ENCODE measurements at places on chromosomes 6 and 20.
A peak's percentile ranks its signal among the peaks of the same experiment; 100 is the strongest.

DNA sequence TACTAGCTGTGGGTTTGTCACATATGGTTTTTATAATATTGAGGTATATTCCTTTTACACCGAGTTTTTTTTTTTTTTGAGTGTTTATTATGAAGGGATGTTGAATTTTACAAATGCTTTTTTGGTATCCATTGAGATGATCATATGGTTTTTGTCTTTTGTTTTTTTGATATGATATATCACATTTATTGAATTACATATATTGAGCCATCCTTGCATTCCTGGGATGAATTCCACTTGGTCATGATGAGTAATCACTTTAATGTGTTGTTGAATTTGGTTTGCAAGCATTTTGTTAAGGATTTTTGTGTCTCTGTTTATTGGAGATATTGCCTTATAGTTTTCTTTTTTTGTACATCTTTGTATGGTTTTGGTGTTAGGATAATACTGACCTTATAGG lies 3.3 kb upstream of the ZNF337 start:
- DNase-seq, result no peak

GRCh38 chr6:524803-525202 lies 132.1 kb downstream of the HUS1B start:
- DNase-seq, result no peak

GRCh38 chr20:10634211-10634610 lies 39.6 kb downstream of the JAG1 start:
- DNase-seq, result no peak

- DNase-seq, result no peak
Measured at GRCh38 chr20:38986663-38987062, 24.5 kb downstream of the DHX35 start.

- DNase-seq, result no peak
Measured at GRCh38 chr6:115902436-115902835, 158.3 kb downstream of the FRK start.

- DNase-seq, result no peak
Measured at GRCh38 chr6:92757925-92758324, 661.4 kb downstream of the EPHA7 start.

GRCh38 chr20:23488996-23489395 lies 1.9 kb upstream of the CST8 start:
- no peak for DNase-seq

DNA sequence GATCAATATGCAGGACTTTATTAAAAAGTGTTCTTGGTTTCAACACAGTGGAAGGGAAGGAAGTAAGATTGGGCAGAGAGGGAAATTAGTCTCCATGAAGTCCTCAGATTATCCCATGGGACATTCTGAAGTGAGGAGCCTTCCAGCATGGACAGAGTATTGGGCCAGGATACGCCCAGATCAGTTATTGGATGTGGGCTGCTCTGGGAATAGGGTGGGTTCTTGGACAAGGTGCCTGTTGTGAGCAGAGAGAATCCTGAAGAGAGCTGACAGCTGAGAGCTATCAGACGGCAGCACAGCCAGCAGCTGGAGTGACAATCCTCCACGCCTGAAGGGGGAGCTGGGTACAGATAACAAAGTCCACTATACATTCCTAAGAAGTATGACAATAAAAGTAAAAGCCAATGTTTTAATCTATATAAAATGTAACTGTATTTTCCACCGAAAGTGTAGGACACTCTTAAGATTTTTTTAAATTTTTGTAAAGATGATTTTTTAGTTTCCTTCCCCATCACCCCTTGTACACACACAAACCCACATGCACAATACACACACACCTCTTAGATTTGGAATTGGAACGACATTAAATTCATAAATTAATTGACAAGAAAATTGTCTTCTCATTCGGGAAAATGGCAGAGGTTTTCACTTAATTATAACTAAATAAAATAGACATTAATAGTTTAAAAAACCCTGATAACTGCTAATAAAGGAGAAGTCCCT lies 107.8 kb downstream of the FBXO5 start:
- no peak for DNase-seq

- DNase-seq, result no peak
Measured at GRCh38 chr6:74408844-74409243, 712.8 kb downstream of the CD109 start.

- no peak for DNase-seq
Measured at GRCh38 chr6:99185525-99185924, 163.9 kb downstream of the FAXC start.

DNA sequence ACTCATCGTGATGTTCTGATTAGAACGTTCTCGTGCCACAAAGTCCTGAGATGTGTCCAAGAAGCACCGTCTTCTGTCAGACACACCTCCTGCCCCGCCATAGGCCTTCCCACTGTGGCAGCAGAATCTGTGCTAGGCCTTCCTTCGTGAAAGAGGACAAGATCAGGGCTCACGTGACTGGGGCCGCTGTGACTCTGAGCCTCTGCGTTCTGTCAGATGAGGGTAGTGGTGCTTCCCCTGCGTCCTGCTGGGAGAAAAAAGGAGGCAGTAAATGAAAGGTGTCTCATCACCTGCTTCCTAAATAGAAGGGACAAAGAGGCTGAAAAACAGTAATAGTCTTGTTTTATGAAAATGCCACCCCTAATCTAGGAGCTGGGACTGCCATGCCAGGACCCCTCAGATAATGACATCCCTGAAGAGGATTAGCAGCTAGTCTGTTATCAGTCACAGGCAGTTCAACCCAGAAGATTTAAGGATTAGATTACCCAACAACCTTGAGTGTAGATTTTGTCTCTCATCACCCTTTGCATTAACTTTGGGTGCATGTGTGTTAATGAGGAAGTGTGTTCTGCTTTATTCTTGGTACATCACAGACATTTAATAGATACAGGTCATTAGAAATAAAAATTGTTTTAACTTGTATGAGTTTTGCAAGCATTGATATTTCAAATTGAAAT lies 4.1 kb downstream of the DNAJC5 start:
- DNase-seq, result no peak

- no peak for DNase-seq
Measured at GRCh38 chr6:114611696-114612095, 268.9 kb upstream of the HS3ST5 start.

DNA sequence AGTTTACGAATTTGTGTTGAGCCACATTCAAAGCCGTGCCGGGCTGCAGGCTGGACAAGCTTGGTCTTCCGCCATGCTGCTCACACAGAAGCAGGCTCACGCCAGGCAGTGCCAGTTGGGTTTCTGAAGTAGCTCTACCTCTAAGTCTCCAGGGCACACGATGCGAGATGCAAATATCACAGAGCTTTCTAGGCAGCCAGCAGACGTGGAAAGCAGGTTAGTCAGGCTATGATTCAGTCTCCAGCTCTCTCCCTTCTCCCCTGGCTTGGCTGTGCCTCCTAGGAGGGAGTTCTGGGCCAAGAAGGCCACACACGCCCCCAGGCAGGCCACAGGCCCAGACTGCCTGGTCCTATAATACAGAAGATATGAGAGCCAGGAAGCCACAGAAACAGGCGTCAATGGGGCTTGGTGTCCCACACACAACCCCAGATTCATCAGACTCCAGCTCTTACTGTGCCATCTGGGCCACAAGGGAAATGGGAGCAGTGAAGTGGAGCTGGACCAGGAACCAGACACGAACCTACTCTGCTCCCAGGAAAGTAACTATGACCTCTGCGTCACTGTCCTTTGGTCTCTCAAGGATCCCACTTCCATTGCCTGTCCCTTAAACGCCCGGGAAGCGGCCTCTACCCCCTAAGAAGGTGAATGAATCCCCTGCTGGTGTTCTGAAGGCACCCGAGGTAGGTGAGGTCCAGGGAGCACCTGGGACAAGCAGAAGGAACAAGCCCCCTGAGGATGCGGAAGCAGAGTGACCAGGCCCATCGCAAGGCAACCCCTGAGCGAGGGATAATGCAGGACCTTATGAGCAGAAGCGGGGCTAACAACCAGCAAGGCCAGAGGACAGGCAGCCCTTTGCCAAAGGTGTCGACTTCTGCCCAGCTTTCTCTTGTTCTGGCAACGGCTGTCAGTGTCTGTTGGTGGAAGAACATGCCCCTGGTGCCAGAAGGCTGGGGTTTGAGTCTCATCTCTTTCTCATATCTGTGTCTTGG lies 61.2 kb downstream of the GFOD1 start:
- no peak for DNase-seq

DNA sequence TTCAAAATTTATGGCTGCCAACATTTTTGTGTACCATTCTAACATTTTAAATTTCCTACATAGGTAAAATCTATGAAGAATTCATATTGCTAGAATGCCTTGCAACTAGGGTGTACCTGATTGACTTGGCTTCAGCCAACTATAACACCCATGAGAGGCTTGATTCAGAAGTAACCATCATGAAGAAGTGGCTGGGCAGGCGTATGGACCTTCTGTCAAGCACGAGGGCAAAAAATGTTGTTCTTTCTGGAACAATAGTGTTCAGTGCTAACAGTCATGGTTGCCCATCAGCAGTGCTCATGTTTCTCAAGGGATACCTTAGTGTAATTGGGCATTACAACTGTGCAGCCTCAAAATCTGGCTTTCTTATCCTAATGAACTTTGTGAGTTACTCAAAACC lies 42.9 kb downstream of the ID4 start:
- no peak for DNase-seq

GRCh38 chr20:1758765-1759164 lies 101.2 kb upstream of the SIRPG start:
- DNase-seq, result no peak

- no peak for DNase-seq
Measured at GRCh38 chr6:125753937-125754259, 4.5 kb downstream of the HEY2 start.

GRCh38 chr20:12984863-12985262 lies 23.9 kb upstream of the SPTLC3 start:
- DNase-seq, result no peak

GRCh38 chr20:42531508-42531961 lies 658.2 kb downstream of the PTPRT start:
- DNase-seq, result no peak

DNA sequence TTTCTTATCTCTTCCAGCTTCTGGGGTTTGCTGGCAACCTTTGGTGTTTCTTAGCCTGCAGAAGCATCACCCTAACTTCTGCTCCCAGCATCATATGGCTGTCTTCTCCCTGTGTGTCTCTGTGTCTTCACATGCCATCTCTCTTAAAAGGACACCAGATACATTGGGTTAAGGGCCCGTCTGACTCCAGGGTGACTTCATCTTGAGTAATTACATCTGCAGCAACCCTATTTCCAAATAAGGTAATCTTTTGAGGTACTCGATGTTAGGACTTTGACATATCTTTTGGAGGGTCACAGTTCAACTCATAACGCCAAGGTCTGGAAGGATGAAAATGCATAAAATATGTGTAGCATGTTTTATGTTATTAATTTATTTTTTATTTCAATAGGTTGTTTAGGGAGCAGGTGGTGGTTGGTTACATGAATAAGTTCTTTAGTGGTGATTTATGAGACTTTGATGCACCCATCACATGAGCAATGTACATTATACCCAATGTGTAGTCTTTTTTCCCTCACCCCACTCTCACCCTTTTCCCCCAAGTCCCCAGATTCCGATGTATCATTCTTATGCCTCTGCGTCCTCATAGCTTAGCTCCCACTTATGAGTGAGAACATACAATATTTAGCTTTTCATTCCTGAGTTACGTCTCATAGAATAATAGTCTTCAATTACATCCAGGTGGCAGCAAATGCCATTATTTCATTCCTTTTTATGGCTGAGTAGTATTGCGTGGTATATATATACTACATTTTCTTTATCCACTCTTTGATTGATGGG lies 131.1 kb downstream of the TBXT start:
- DNase-seq, result no peak

DNA sequence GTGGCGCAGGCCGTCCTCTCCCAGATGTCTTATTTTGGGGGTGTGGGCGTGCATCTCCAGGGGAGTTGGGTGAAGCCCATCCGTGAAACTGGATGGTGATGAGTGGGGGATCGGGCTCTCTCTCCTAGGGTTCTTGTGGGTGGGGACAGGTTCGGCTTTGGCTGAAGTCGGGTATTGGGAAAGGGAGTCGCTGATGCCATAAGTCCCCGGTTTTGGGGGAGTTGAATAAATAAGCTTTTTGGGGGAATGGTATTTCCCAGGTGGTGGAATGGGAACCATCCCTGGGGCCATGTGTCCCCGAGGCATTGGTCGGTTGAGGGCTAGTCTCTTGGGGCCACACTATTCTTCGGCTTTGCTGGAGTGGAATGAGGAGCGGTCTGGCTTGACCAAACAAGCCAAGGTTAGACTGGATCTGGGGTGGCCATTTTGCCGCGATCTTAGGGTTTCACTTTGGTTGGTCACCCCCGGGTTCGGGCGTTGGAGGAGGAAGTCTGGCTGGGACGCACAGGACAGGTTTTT lies 481 bp downstream of the ZNF133 start:
- DNase-seq, result no peak

DNA sequence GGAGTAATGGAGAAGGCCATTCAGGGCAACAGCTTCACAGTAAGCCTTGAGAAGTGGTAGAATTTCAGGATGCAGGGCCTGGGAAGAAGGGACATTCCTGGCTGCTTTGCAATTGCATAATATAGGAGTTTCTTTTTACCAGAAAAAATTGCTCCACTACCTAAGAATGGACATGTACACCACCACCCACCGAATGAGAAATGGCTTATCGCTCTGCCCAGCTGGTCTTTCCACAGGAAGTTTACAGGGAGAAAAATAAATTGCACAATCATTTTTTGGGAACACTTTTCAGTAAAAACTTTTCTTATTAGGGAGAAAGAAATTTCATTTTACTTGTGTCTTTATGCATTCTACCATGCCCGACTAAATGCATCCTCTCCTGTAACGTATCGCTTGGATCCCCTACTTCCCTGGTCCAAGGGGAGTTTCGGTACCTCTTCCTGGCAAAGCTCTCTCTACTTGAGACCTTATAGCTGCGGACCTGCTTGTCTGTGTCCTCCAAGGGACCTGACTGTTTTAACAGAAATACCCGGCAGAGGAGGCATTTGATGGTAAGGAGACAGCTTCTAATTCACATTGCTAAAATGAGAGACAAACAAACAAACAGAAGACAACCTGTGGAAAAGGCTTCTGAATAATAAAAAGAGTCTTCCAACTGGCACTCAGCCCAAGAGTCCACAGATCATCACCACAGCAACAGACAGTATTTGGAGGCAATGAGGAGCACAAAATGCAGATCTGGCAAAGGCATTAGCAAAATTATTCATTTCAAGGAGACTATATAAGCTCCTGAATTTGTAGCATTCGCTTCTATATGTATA lies 54.2 kb downstream of the MAP3K5 start:
- DNase-seq, result peak; percentile 57

- no peak for DNase-seq
Measured at GRCh38 chr6:33692760-33693158, 18.7 kb downstream of the UQCC2 start.

GRCh38 chr6:160949531-160949930 lies 42.0 kb upstream of the MAP3K4 start:
- DNase-seq, result no peak

- no peak for DNase-seq
Measured at GRCh38 chr6:138336221-138336620, 41.5 kb upstream of the SMIM28 start.

GRCh38 chr6:125245523-125246264 lies 56.1 kb downstream of the HDDC2 start:
- no peak for DNase-seq
